ENCODE measurements at places on chromosomes 7 and 10.

- DNase-seq = peak; percentile 45
Observed at GRCh38 chr10:44873160-44873559, 38.0 kb upstream of the TMEM72 start.

DNA sequence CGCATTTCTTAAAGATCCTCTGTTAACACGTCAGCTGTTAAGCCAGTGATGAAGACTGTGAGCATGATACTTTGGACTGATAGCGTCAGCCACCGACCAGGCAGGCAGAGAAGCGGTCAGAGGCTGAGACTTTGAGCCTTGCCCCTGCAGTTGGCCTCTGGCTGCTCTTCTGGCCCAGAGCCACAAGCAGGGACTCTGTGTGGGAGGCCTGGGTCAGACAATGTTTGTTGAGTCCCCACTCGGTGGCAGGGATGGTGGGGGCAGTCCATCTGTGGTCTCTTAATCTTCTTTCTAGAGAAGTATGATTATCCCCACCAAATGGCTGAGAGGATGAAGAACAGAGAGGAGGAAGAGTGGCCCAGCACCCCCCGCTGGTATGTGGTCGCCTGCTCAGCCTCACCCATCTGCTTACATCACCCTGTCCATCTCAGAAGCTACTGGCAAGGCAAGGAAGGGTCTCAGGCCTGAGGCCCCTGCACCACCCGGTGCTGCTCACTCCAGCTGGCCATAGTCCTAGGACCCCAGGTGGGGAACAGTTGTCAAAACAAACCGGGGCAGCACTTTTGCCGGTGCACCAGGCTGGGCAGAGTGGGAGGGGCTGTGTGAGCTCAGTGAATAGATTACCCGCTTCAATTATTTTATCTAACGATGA lies 202.9 kb downstream of the GRID1 start:
- no peak for DNase-seq

DNA sequence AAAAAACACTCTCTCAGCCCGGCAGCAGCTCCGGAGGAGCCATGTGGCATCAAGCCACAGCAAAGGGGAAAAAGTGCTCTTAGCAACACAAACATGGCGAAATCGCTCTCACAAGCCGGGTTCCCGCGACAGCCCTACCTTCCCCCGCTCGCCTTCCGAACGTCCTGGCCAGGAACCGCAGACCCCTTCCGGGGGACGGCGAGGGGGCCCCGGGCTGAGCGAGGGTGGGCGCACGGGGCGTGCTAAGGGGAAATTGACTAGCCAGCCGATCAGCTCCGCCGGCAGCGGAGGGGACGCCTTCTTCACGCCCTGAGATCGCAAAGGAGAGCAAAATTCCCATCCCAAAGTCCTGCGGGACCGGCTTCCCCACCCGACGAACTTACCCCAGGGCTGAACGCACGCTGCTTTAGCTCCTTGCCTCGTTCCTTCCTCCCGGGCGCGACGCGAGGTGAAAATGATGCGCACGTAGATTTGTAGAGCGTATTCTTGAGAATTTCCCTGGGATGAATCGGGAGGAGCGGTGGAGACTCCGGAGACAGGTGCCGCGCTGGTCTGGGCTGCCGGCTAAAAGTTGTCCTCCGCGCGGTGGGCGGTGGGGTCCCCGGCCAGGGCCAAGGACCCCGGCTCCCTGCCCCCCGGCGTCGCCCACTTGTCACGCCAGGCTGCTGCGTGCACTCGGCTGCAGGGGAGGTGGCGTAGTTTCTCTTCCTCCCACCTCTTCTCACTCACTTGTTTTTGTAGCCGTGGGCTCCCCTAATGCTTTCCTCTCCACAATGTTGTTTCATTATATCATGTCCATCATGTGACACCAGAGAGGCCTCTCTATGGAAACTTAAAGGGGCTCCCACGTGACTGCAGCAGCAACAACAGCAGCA lies 220.1 kb upstream of the MKLN1 start:
- DNase-seq = peak; percentile 83

- peak; percentile 75 for DNase-seq
Observed at GRCh38 chr10:28432210-28432676, 100.7 kb upstream of the WAC start.

- DNase-seq = peak; percentile 41
Observed at GRCh38 chr10:124740369-124741280, 3.6 kb downstream of the FAM53B start.

GRCh38 chr7:157018997-157019608 lies 8.6 kb upstream of the MNX1 start:
- no peak for DNase-seq

GRCh38 chr10:51867956-51868355 lies 168.6 kb upstream of the CSTF2T start:
- peak; percentile 99 for DNase-seq

DNA sequence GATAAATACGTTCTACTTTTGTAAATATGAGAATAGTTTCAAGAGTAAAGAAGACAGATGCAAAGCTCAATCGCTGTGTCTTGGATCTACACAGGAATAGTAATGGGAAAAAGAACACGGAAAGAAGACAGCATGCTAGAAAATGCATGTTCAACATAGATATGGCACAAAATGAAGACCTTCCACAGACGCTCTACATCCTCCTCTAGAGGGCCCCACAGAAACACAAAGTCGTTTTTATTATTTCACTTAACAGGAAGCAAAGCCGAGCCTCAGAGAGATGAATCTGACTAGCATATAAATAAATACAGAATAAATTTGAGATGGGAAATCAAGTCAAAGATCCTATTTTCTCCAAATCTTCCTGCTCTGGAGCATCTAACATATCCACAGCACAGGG lies 292.6 kb downstream of the PARD3 start:
- peak; percentile 35 for DNase-seq

GRCh38 chr7:130353196-130353595 lies 8.6 kb downstream of the CPA5 start:
- DNase-seq = no peak

- no peak for DNase-seq
Observed at GRCh38 chr7:146683439-146683838, 566.8 kb downstream of the CNTNAP2 start.

- DNase-seq = peak; percentile 12
Observed at GRCh38 chr10:110852255-110852896, 19.4 kb upstream of the PDCD4 start.

- no peak for DNase-seq
Observed at GRCh38 chr10:74034301-74034700, 36.4 kb downstream of the VCL start.

- DNase-seq = no peak
Observed at GRCh38 chr10:105700218-105700617, 1059.1 kb downstream of the SORCS3 start.

DNA sequence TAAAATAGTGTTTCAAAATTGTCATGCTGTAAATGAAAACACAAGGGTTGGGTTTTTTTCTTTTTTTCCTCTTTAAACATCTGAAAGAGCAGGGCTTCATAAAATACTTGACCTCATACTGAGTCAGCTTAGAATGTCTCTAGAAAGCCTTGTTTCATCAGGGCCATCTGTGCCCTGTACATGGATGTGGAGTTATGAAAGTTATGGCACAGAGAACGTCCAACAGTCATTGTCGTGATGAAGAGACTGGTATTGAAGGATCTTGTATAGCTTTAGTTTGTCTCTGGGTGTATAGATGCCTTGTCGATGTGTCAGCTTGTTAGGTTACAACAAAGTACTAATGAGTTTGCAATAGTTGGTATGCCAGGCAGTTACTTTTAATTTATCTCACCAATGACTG lies 127.3 kb downstream of the FAM204A start:
- DNase-seq = no peak

GRCh38 chr7:117564080-117564479 lies 84.3 kb downstream of the CFTR start:
- DNase-seq = no peak

DNA sequence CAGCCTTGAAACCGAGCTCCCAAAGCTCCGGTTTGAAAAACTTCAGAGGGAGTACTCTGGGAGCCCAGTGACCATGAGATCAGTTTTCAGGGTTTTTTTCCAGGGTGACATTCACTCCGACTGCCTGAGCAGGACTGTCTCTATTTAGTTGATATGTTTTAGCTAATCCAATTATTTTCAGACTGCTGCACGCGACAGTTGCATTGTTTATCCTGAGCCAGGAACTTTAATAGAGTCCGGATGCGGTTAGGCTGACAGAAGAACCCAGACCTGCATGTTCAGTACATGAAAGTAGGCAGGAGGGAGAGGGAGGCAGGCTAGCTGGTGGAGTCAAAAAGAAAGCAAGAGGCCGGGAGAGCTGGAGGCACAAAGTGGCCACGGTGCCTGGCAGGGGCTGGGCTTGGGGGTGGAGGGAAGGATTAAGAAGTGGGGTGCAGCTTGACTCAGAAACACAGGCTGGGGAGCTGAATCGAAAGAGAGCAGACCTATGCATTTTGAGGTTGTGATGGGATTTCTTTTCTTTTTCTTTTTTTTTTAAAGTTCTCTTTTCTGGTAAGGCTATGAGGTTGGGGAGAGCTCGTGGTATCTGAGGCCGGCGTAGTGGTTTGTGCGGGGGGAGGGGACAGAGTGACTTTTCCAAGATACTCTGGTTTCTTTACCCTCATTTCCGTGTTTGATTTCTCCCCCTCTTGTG lies 5.7 kb downstream of the GATA3 start:
- DNase-seq = peak; percentile 25

- no peak for DNase-seq
Observed at GRCh38 chr10:71487726-71488125, 91.0 kb downstream of the CDH23 start.

DNA sequence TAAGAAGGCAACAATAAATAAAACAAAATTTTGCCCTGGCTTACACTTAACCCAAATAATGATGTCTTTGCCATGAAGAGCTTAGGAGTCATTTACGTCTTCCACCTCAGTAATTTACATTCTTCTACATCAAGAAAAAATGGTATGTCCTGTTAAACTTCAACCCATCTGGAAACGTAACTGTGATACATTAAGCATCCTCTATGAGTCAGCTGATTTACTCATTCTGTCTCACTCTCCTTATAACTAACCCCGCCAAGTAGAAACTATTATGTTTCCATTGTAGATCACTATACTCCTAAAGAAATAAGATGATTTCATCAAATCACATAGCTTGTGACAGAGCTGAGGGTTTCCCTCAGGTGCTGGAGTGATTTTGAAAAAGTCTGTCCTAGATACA lies 330.7 kb downstream of the CDC14C start:
- no peak for DNase-seq
